ENCODE measurements at places on chromosomes 3 and 15.

DNA sequence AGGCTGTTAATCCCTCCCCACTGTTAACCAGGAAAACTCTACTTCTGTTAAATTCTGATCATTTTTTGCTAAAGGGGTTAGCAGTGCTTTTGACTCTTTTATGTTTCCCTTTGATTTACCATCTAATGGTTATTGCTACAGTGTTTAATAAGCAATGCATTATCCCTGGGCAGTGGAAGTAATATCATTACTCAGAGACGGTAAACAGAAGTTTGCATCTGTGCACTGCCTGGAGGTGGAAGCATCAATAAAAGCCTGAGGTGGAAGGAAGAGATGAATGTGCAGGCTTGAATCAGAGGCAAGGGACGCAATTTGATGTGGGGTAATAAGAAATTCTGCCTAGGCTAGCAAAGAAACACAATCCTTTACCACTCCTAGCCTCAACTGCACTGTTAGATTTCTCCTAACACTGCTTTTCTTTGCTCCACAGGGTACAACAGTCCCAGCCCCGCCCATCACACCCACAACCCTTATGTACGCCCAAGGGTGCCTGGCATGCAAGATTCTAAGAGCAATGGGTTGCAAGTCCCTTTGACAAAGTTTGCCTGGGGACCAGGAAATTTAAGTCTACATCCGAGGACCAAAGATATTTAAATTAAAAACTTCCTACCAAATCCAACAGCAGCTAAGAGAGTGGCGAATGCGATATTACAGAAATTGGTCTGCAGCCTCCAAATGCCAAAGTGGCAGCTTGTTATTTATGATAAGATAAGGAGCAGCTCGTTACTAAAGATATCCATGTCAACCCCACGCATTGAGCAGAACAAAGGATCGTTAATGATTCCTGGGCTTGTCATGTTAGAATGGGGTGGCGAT is 261.4 kb downstream of the FHIT start:
- DNase-seq, result no peak

DNA sequence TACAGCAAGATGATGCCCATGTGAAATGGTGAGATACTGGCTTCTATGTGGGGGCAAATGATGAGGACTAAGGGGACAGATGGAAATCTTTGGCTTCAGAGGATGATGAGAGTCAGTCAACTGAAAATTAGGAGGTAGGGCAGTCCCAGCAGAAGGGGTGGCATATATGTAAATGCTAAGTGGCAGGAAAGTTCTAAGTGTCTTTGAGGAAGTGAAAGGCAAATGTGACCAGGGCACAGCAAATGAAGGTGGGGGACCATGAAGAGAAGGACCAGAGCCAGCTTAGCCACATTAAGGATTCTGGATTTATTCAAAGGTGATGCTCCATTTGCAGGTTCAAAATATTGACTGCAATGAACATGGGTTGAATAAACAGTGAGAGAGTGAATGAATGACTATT is 29.2 kb upstream of the LIMD1 start:
- DNase-seq, result no peak

DNA sequence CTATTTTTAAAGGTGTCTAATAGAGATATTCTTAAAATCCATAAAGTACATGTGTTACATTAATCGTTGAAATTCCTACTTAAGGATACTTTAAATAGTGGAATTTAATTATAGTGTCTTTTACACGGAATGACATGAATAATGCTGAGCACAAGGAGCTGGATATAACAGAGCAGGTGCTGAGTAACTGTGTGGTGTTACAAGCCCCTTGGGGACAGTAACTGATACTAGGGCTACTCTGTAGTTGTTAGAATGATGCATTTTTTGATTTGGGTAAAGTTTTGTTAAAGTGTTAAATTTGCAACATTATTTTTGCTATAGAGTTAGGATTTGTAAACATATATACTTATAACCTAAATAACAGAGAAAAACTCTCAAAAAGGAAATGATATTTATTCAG is 1496.1 kb downstream of the OTOL1 start:
- DNase-seq, result no peak

- DNase-seq, result no peak
These were observed 13.8 kb downstream of the THSD4 start for GRCh38 chr15:71128939-71129562.

GRCh38 chr15:68829068-68829467 is 8.4 kb upstream of the ANP32A start:
- no peak for DNase-seq

DNA sequence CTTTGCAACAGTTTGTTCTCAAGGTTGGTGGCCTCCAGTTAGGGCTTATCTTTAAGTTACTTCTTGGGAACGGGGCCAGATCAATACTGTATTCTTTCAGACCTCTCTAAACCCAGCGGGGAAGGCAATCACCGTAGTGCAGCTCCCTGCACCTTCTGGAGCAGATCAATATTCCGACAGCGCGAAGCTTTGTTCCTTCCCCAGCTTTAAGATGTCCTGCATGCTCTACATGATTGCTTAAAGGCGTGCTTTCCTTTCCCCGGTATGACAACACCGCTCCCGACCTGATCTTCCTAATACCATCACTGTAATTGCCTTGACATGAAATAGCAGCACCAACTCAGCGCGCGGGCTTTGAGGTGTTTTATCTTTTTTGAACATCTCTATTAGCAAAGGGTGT is 755.2 kb downstream of the NR2F2 start:
- DNase-seq, result no peak

GRCh38 chr3:150110097-150110496 is 139.4 kb upstream of the PFN2 start:
- no peak for DNase-seq

DNA sequence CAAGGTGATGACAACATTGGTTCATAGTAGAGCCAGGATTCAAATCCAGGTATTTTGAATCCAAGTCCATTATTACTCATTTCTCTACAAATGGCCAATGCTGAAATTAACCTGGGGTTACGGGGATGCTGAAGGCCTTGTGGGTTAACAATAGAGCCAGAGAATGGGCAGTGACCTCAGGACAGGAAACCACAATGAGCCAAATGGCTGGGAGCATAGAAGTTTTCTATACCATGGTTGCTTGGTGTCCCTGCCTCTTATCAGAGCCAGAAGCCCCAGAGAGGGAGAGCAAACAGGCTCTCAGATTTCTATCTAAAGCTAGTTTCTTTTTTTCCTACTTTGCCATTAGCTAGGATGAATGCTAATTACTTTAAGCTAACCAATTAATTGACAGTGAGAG is 82.3 kb downstream of the TNIK start:
- no peak for DNase-seq

DNA sequence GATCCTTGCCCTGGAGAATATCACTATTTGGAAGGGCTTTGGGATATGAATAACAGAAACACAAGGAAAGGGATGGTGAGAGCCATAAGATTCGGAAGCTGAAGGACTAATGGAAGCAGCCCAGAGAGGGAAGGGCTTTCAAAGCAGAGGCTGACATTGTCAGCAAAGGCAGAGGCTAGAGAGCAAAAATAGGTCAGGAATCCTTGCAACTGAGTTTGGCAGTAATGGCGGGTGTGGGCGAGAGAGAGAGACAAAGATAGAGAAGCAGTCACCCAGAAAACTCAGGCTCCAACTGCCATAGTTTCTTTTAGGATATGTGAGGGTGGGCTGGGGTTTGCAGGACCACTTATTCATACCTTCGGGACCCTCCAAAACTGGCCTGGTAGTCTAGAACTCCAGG is 248.6 kb downstream of the OPA1 start:
- no peak for DNase-seq

- DNase-seq, result no peak
These were observed 63.8 kb downstream of the SLCO2A1 start for GRCh38 chr3:133965906-133966305.

DNA sequence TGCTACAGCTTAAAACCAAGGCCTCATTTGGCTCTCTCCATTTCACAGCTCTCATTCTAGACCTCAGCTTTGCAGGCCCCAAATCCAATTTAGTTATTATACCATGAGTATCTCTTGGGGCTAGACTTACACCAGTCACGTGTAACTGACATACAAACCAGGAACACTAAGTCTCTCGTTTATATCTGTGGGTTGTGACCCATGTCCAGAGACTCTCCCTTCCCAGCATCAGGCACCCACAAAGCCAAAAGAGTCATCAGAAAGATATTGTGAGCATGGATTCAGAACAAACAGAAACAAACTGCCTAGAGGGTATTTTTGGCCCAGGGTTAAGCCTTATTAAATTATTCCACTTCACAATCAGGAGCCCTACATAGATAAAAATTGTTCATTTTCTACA is 5.6 kb upstream of the CCDC13 start:
- no peak for DNase-seq

- no peak for DNase-seq
These were observed 4.3 kb downstream of the TBC1D2B start for GRCh38 chr15:78073046-78073787.

- DNase-seq, result peak; percentile 74
These were observed 600 bp downstream of the FBXO45 start for GRCh38 chr3:196569003-196569516.

- DNase-seq, result no peak
These were observed 146.3 kb downstream of the TMCO5A start for GRCh38 chr15:38080651-38081275.

DNA sequence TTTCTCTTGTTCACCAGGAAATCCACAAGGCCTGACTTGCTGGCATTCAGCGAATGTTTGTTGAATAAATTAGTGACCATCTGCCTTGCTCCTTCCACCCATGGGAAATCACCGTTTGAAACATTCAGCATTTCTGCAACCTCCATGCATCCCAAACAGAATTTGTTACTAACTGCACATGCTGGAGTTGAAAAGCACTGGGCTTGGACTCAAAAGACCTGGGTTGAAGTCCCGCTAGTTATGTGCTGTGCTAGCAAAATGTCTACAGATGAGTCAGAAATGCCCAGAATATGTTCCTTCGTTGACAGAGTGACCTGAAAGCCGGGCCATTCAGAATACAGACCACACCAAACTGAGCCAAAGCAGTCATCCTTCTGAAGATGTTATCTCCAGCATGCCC is 144.6 kb downstream of the ALDH1A2 start:
- no peak for DNase-seq

DNA sequence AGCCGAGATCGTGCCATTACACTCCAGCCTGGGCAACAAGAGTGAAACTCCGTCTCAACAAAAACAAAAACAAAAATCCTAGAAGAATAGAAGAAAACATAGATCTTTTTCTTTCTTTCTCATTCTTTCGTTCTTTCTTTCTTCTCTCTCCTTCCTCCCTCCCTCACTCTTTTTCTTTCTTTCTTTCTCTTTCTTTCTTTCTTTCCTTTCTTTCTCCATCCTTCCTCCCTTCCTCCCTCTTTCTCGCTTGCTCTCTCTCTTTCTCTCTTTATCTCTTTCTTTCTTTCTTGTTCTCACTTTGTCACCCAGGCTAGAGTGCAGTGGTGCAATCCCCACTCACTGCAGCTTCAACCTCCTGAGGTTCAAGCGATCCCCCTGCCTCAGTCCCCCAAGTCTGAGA is 33.8 kb upstream of the MUC4 start:
- no peak for DNase-seq

- peak; percentile 62 for DNase-seq
These were observed 365.6 kb downstream of the MAGI1 start for GRCh38 chr3:65672871-65673815.

DNA sequence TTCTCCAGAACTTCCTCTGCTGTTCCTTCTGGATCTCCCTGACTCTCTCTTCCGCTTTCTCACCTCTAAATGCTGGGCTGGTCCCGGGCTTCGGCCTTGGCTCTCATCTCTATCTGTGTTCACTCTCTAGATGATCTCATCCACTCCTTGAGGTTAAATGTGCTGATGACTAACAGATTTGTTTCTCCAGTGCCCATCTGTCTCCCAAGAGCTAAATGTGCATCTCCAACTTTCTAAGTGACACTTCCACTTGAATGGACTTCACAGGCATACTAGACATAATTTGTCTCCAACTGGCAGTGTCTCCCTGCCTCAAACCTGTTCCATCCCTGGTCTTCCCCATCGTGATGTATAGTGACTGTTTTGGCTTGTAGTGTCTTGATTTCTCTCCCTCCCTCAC is 95.3 kb downstream of the ITPR1 start:
- no peak for DNase-seq

GRCh38 chr15:88987934-88988671 is 74.9 kb upstream of the MFGE8 start:
- no peak for DNase-seq

DNA sequence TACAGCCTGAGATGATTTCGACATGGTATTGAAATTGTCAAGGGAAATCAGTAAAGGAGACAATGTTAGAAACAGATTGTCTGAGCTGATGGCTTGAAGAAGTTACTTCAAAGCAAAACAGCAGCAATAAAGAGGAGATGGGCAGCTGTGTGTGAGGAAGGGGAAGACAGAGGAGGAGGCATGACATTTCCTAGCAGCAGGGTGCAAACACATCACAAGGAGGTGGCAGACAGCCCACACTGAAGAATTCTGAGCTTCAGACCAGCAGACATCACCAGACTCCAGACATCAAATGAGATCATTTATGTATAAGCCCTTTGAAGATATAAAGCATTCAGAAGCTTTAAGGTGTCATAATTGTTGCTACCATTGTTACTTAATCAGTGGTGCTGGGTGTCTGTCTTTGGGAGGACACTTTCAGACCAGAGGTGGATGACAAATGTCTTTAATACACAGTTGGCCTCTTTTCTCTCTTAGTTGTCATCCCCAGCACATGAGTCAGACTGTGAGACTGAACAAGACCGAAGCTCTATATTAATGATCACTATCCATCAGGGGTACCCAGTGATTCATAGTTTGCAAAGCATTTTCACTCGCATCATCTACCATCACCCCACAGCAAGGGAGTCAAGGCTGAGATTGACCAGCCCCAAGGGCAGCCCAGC is 203.9 kb downstream of the MINAR1 start:
- DNase-seq, result no peak

GRCh38 chr3:46110701-46111493 is 83.6 kb upstream of the XCR1 start:
- DNase-seq, result peak; percentile 71

- no peak for DNase-seq
These were observed 178.0 kb downstream of the PLCL2 start for GRCh38 chr3:17062736-17063135.

DNA sequence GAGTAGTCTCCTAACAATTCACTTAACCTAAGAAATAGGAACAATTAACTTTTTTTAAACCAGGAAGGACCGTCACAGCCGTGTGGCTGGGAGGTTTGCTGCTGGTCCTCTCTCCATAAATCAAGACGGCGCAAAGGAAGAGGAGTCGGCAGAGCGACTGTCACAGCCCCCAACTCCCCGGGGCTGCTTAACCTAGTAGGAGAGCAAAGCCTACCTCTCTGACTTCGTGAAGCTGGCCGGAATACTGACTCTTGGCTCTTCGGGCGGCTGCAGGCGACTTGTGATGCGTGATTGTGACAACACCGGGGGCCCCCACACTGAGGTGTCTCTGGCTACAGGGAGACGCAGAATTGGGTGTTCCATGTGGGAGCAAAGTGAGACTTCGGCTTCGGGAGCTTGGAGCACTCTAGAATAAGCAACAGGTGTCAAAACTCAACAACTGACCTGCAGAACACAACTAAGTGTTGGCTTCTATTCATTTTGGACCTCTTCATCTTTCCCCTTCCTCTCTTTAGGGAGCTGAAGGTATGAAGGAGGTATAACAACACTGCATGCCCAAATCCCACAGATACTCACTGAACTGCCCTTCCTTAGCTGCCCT is 151.1 kb downstream of the OSBPL10 start:
- DNase-seq, result no peak

GRCh38 chr3:80889535-80889934 is 871.9 kb downstream of the GBE1 start:
- no peak for DNase-seq
